ENCODE measurements at places on chromosomes 6 and 20. TPM values are rescaled to one million over a fixed set of nuclear protein-coding genes. Genes with fewer than 3 reads are reported as not detected.

The ABRACL gene
- total RNA-seq = 17.8 TPM

The MTRF1L gene
- 20.7 TPM for total RNA-seq

The NXT1 gene
- total RNA-seq = 11.5 TPM

The ATP6V1G2 gene
- 4.3 TPM for total RNA-seq

The LTA gene
- total RNA-seq = not detected

The STX11 gene
- total RNA-seq = 0.85 TPM

All from smooth muscle cell of the pulmonary artery (primary cell).